Stomach (tissue), 19 donors: ENCODE measurements at places on chromosomes 4 and X. TPM values are rescaled to one million over a fixed set of nuclear protein-coding genes. Genes with fewer than 3 reads are reported as not detected.

The EDA gene
- 1.6 TPM for total RNA-seq

The RGN gene
- total RNA-seq = 2.3 TPM

The PRSS12 gene
- 14.0 TPM for total RNA-seq

The XG gene
- total RNA-seq = not detected

The COL25A1 gene
- total RNA-seq = not detected

The H2BW2 gene
- total RNA-seq = not detected

The CLDN2 gene
- not detected for total RNA-seq

The AIFM1 gene
- 2.9 TPM for total RNA-seq

The CXCR3 gene
- not detected for total RNA-seq

The NHS gene
- total RNA-seq = 7.5 TPM

The ARHGAP36 gene
- not detected for total RNA-seq

The NEIL3 gene
- total RNA-seq = 0.29 TPM

The IL15 gene
- 15.6 TPM for total RNA-seq

The PDZD11 gene
- 27.7 TPM for total RNA-seq

The PCYT1B gene
- not detected for total RNA-seq

The DNAAF6 gene
- total RNA-seq = not detected

The HMX1 gene
- 0.37 TPM for total RNA-seq

The ZFYVE28 gene
- 16.9 TPM for total RNA-seq

DNA sequence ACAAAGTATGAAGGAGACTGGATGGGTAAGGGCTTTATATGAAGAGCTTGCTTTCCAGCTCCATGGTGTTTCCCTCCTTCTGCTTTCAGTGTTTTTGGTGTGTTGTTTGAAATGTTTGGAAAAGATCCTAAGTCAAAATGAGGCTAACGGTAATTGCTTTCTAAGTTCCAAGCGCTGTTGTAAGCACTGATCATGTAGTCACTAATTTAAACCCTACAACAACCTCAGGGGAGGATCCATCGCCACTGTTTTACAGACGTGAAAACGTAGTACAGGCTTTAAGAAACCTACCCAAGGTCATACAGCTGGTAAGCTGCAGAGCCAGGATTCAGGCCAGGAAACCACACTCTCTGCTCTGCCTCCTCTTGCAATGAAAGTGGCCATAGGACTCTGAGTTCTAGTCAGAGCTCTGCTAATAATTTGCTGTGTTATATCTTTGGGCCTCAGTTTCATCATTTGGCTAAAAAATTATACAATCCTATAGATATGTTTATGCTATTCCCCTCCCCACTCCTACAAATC lies 102.9 kb upstream of the PGRMC2 start:
- DNase-seq = no peak

GRCh38 chr4:96913441-96914080 lies 1073.7 kb downstream of the PDHA2 start:
- DNase-seq = peak; percentile 4

DNA sequence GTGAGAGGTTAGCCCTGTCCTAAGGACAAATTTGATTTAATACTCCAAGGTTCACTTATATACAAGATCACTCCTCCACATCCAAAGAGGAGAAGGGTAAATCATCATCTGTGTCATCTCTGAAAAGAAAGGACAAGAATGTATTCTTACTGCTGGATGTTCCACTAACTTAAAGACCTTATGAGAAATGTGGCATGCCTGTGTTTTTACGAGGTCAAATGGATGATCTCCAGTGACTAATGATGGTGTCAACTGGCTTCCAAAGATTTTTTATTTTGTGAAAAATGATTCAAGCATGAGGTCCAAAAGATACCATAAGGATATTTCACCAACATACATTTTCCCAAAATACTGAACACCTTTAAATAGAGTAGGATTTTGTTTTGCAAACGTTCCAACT lies 143.4 kb downstream of the PTCHD1 start:
- DNase-seq = no peak

DNA sequence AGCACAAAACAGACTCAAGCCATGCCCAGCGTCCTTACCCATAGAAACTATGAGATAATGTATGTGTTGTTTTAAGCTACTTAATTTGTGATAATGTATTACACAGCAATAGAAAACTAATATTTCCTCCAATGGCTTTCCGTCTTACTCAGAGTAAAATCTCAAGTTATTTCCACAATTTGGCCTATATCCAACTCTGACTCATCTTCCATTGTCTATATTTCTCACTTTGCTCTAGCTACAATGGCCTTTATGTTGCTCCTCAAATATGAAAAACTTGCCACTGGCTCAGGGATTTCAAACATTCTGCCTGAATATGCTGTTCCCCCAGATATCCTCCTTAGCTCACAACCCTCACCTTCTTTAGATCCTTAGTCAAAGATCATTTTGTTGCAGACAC lies 31.6 kb downstream of the IQCM start:
- no peak for DNase-seq

DNA sequence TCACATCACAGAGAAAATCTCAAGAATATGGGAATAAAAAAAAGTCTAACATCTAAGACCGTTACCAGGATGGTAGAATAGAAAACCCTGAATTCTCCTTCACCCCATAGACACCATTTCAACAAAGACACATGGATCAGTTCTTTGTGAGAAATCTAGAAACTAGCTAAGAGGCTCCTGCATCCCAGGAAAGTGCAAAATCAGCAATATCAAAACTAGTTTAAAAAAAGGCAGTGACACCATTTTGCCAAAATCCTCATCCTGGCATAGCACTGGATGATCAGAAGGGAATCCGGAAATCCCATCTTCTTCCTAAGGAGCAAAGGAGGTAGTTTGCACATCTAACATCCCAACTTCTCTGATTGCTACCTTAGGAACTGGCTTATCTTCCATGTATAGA lies 88.9 kb upstream of the MAGEE2 start:
- no peak for DNase-seq

DNA sequence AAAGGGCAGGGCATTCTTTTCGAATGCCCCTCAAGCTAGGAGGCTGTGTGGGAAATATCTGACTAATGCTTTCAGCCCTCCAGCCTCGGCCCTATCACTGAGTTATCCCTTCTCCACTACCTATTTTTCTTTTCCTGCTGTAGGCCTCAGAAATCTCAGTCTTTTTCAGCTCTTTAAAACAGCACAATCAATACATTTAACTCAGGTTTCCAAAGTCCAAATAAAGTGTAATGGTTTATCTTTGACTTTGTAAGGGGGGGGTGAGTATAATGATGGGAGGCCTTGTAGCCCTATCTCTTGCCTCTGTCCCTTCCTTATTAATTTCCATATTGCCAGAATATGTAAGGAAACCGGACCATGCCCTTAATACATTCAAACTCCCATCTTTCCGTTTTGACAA lies 1.6 kb upstream of the WNK3 start:
- DNase-seq = no peak

DNA sequence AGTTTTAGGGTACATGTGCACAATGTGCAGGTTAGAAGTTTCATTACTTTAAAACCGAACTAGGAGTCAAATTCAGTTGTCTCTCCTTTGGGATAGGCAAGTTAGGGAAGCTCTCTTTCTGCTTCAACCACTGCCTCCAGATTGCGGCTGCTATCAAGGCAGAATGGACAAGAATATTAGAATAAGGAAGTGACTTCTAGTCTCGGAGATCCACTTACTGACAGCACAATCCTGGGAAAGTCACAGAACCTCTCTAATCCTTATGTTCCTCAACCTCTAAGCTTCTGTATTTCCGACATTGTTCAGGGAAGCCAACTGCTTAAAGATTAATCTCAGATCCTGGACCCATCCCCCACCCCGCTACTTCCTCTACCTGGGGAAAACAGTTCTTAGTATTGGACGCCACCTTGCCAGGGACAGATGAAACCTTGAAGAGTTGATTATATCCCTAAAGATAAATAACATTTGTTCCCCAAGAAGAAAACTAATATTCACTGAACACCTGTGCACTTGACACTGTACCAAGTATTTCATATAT lies 2.1 kb downstream of the NUP62CL start:
- no peak for DNase-seq

GRCh38 chr4:85808864-85809263 lies 333.9 kb downstream of the ARHGAP24 start:
- no peak for DNase-seq

- no peak for DNase-seq
Observed at GRCh38 chr4:41169256-41169800, 45.0 kb downstream of the APBB2 start.

- DNase-seq = no peak
Observed at GRCh38 chr4:132865458-132865857, 283.6 kb upstream of the PCDH10 start.

- DNase-seq = peak; percentile 16
Observed at GRCh38 chrX:68114573-68115129, 318.6 kb downstream of the OPHN1 start.

- no peak for DNase-seq
Observed at GRCh38 chrX:36160081-36160480, 240.5 kb downstream of the CFAP47 start.

- no peak for DNase-seq
Observed at GRCh38 chrX:9724711-9725110, 40.9 kb downstream of the GPR143 start.

DNA sequence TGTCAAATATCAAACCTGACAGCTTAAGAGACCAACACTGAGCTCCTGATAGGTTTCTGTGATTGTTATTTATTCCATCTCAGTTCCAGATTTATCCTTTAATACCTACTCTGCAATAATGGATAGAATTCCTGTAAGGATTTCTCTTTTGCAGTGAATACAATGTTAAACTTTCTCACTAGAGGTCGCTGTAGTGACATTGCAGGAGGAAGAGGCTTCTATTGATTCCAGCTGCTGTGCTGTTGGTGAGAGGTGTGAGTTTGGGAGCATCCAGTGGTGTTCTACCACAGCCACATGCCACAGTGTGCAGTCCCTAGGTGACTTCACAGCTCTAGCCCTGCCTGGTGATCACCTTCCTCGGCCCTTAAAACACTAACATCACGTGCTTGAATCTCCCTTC lies 34.6 kb upstream of the DCAF8L2 start:
- DNase-seq = no peak

- no peak for DNase-seq
Observed at GRCh38 chr4:151671541-151672059, 89.2 kb downstream of the GATB start.

DNA sequence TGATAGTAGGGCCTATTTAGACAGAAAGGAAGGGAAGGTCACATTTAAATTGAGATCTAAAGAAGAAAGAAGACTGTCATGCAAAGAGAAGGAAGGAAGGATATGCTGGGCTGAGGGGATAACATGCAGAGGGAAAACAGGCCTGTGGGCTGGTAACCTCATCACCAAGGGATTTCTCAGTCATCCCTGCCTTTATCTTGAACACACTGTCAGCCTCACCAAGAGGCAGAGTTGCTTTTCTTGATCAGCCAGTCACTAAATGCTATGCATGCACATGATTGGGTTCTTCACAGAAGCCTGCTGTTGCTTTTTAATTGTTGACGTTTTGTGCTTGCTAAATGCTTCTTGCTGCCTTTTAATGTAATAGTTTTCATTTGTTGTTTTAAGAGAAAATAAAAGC lies 113.0 kb downstream of the ARHGAP24 start:
- DNase-seq = no peak

- DNase-seq = no peak
Observed at GRCh38 chr4:184938871-184939270, 79.4 kb upstream of the HELT start.

- no peak for DNase-seq
Observed at GRCh38 chrX:16992951-16993350, 46.5 kb downstream of the REPS2 start.

DNA sequence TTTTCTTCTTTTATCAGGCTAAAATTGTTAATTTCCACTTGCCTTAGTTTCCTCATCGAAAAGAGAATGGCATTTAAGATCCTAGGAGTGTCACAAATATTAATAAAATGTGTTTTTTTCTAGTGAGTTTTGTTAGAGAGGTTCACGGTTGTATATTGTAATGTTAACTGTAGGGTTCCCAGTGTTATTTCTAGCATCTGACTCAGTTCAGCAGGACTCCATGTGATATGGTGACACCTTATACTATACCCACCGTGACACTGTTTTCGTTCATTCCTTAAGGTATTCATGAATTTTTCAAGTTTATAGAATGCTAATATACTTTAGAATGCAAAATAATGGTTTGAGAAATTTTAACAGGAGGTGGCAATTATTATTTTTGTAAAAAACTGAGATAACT lies 90.2 kb downstream of the NEUROG2 start:
- no peak for DNase-seq

- peak; percentile 58 for DNase-seq
Observed at GRCh38 chr4:74042681-74043080, 4.2 kb upstream of the CXCL3 start.

DNA sequence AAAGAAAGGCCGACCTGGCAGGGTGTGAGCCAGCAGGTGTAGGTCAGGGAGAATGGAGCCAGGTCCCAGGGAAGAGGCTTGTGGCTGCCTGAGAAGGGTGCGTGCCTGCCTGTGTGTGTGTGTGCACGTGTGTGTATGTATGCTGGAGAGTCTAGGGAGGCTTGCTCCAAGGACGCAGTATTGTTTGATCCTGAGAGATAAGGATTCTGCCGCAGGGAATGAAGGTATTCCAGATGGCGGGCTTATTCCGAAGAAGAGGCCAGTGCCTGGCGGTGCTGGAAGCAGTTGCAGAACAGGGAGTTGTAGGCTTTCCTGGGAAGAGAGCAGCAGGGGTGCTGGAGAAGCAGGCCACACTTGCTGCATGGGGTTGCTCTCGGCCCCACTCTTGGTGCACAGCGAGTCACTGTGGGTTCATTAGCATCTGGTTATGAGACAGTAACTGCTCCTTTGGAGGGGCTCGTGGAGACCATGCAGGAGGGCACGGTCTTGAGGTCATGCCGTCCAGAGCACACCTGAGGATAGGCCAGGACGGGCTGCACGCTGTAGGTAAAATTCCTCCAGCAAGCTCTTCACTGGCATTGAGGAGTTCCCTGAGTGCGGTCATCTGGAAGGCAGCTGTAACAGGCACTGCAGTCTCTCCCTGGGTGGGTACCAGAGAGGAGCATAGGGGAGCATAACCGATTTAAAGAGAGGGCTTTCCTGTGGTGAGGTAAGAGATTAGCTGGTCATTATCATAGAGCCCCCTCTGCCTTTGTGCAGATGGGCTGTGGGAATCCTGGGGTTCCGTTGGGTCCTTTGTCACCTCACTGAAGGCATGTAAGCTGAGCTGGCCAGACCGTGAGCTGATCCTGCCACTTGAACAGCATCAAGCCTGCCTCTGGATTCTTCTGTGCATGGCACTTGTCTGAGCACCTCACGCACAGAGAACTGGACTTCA lies 29.9 kb upstream of the MSANTD1 start:
- no peak for DNase-seq

GRCh38 chr4:119113033-119113655 lies 22.5 kb upstream of the MYOZ2 start:
- no peak for DNase-seq

DNA sequence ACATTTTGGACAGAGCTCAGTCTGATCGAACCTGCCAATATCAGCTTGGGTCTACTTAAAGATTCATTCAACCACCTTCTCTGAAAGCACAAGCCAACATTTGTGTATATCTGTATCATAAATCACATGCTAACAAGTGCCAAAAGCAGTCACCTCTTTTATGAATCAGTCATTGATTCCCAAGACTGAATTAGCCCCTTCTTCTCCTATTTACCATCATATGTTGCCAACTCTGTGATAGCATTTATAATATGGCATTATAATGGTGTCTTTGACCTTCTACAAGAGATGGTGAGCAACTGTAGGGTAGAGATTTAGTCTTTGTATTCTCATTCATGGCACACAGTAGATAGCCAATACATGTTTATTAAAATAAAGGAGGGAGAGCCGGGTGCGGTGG lies 61.4 kb downstream of the DDX53 start:
- no peak for DNase-seq

GRCh38 chrX:54891573-54891972 lies 29.1 kb upstream of the TRO start:
- no peak for DNase-seq
